Stimulated activated CD4-positive, alpha-beta T cell treated with anti-CD3 and anti-CD28 coated beads, Interleukin-2, amount 100 ng/mL, for 24 hours (primary cell): ENCODE measurements at places on chromosomes 7 and 10.

GRCh38 chr7:131359136-131359776 lies 31.6 kb downstream of the MKLN1 start:
- no peak for DNase-seq

DNA sequence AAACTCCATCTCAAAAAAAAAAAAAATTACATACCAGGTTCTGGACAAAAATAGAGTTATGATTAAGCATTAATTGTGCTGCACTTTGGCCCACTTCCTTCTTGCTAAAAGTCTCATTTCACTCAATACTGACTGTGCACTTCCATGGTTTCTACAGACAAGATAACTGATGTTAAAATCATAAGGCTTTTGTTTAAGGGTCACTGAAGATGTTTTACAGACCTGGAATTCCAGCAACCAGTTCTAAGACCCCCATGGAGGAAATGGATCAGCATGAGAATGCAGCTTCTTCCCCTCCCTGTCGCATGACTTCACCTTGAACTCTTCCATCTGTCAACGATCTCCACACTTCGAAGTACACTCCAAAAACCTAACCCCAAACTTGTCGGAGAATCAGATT lies 1191.8 kb upstream of the AUTS2 start:
- no peak for DNase-seq

DNA sequence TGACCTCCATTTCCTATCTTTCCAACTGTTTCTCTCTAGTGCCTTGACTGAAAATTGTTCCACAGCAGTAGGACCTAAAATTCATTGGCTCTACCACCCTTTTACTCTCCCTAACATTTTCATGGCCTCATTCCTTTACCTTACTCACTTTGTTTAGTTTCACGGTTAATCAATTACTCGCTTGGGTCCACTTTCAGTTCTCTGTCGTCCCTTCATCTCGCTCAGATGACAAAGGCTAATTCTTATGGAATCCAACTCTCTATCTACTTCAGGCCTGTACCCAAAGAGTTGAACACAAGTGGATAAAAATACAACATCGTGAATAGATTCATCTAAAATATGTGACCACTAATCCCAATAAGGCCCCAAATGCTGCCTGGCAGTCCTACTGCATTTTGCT lies 85.9 kb upstream of the ADO start:
- DNase-seq: no peak

DNA sequence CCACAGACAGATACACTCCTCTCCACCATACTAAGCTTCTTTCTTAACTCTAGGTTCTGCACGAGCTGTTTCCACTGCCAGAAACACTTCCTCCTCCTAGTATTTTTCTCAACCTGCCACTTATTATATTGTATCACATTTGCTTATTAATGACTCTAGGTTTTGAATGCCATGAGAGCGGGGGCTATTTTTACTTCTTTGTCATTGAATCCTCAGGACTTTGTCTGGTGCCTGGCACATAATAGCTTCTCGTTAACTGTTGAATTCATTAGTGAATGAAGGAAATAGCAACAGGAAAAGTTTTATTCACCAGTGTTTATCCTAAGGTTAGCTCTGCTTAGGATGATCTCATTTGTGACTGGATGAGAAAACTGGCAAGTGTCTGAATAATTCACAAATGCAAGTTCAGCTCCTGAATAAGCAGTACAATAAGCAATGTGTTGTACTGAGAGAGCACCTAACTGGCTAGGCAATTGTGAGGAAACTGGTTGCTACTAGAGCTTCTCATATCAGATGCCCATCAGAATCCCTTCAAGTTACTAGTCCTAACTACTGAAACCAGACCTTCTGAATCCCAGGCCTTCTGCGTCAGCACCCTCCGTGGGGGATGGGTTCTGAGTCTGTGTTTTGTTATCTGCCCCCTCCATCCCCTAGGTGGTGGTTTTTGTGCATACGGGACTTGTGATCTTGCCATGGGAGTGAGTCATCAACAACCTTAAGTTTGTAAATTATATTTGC lies 92.7 kb downstream of the LSMEM1 start:
- no peak for DNase-seq

- no peak for DNase-seq
Observed at GRCh38 chr10:48535416-48536155, 69.3 kb downstream of the ARHGAP22 start.

DNA sequence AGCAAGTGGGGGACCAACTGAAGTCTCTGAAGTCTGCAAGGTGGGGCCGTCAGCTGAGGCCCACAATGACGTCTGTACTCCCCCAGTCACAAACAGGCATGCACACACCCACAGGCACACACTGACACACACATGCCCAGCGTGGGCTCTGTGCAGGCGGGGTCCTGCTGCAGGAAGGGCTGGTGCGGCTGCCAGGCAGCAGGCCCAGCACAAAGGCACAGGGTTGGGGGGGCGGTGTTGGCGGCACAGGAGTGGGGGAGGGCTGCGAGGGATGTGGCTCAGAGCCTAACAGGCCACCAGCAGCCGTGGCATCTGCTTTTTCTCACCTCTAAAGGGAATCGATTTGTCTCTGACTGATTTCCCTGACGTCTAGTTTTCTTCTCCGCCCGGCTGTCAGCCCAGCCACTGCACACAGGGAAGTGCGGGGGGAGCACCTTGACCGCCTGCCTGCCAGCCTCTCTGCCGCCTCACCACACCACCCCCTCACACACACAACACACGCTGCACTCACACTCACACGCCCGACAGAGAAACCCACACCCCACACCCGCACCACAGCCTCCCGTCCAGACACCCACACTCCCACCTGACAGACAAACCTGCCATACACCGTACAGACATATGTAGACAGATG lies 43.5 kb upstream of the ZMIZ1 start:
- no peak for DNase-seq

- peak; percentile 16 for DNase-seq
Observed at GRCh38 chr7:132437730-132438129, 138.5 kb downstream of the PLXNA4 start.

DNA sequence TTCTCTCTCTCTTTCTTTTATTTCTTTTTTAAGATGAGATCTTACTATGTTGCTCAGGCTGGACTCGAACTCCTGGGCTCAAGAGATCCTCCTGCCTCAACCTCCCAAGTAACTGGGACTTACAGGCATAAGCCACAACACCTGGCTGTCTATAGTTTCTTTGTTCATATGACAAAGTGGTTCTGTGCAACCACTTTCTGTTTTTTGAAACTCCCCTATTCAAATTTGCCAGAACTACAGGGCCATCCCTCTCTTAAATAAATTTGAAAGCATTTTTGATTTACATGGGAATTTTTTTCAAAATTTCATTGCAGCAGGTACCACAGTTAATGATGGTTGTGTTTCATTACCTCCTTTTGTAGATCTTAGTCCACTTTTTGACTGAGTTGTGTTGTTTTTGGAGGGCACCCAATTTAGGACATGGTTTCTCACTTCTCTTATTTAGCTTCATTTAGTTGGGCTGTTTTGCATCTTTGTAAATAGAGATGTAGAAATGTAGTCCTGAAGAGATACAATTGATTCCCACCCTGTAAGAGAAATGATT lies 119.2 kb downstream of the LRRC4 start:
- DNase-seq: no peak

- DNase-seq: no peak
Observed at GRCh38 chr10:124359336-124359832, 59.3 kb downstream of the OAT start.

GRCh38 chr7:98646465-98646864 lies 29.4 kb downstream of the NPTX2 start:
- DNase-seq: no peak

GRCh38 chr10:15426558-15426957 lies 55.5 kb upstream of the FAM171A1 start:
- no peak for DNase-seq

DNA sequence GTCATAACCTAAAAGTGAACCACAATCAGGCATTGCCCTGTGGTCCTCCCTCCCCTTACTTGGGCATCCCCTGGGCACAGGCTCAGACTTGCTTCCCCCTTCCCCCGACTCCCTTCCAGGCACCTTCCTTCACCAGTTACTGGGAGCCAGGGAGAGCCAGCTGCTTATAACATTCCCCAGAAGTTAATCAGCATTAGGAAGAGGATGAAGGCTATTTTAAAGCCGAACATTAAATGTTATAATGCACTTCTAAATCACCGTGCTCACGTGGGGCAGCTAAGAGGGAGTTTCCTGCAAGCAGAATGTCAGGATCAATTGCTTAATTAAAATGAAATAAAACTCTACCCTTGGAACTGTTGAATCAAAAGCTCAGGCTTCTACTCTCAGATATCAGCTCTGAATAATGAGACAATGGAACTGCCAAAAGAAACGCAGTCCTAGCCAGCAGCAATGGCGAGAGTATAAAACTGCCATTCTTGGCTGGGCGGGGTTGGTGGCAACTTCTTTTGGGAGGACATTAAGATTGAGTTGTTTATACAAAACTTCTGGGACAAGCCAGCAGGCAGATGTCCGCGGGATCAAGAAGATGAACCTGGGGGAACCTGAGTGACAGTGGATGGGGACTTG lies 169.5 kb downstream of the FANK1 start:
- no peak for DNase-seq

- no peak for DNase-seq
Observed at GRCh38 chr10:131162211-131162610, 149.3 kb downstream of the TCERG1L start.
